ENCODE measurements at places on chromosomes 12 and 14.
A peak's percentile ranks its signal among the peaks of the same experiment; 100 is the strongest.

- no peak for DNase-seq
Measured at GRCh38 chr14:50931559-50931958, 12.7 kb downstream of the PYGL start.

GRCh38 chr12:85849344-85849743 lies 13.1 kb upstream of the RASSF9 start:
- no peak for DNase-seq

DNA sequence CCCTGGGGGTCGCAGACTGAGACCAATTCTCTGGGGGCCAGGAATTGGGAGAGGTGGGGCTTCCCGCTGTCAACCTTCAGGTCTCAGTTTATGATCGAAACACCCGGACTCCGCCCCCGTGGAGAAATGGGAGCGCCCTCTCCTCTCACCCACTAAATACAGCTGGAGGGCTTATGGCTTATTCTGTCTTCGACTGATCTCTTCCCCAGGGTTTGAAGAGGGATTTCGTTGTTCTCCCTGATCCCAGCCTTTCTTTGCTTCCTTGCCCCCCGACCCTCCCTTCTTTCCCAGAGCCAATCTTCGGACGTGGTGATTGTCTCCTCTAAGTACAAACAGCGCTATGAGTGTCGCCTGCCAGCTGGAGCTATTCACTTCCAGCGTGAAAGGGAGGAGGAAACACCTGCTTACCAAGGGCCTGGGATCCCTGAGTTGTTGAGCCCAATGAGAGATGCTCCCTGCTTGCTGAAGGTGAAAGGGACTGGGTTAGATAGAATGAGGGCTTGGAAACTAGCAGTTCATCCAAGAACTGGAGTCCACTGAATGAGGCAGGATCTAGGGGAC lies 607 bp downstream of the OS9 start:
- no peak for DNase-seq

- no peak for DNase-seq
Measured at GRCh38 chr12:38707648-38708047, 197.7 kb downstream of the CPNE8 start.

DNA sequence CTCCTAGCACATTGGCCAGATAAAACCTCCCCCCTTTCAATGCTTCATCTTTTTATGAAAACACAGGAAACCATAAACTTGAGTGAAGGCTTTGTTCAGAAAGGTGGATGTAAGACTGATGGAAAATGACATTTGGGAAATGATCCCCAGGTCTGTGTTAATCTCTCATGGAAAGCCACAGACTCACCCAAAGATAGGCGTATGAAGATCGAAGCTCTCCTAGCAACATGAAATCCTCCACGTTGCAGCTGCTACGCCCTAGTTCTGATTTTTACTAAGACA lies 63.4 kb upstream of the PTGR2 start:
- no peak for DNase-seq

DNA sequence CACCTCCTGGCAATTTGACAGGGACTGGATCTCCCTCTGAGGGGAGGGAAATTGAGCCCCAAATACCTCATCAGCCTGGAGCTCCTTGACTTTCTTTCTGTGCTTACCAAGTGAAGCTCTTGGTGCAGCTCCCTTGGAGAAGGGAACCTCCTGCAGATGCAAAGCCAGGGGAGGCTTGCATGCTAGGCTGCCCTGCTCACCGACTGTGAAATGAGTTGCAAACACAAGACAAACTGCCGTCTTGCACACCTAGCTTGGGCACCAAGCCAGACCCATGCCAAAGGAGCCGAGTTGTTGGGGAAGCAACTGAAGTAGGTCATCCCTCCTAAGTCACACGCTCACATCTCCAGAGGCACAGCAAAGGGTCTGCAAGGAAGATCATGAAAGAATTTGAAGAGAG lies 95.2 kb downstream of the GTF2A1 start:
- no peak for DNase-seq

DNA sequence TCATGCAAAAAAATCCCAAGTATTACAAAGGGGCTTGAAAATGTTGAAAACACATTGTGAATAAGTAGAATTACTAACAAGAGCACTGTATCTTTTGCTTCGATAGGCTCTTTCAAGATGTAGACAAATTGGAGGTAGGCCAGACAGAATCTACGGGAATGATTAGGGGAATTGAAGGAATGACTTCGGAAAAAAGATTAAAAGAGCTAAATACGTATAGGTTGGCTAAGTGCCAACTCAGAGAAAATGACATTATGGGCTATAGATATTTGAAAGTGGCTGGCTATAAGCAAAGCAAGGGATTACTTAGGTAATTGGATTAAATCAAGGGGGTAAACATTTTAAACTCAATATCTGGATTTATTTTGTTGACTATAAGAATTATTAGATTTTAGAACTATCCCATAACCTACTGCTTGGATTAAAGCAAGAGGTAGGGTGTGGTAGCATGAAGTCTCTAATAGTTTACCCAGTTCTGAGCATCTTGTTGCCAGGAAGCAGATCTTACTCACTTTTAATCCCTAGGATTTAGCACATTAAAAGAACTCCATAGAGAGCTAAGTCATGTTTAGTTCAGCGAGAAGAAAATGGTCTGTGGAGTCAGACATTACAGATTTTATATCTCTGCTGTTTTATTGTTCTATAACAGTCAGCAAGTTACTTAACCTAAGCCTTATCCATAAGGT lies 489.8 kb downstream of the DIO2 start:
- DNase-seq: no peak

DNA sequence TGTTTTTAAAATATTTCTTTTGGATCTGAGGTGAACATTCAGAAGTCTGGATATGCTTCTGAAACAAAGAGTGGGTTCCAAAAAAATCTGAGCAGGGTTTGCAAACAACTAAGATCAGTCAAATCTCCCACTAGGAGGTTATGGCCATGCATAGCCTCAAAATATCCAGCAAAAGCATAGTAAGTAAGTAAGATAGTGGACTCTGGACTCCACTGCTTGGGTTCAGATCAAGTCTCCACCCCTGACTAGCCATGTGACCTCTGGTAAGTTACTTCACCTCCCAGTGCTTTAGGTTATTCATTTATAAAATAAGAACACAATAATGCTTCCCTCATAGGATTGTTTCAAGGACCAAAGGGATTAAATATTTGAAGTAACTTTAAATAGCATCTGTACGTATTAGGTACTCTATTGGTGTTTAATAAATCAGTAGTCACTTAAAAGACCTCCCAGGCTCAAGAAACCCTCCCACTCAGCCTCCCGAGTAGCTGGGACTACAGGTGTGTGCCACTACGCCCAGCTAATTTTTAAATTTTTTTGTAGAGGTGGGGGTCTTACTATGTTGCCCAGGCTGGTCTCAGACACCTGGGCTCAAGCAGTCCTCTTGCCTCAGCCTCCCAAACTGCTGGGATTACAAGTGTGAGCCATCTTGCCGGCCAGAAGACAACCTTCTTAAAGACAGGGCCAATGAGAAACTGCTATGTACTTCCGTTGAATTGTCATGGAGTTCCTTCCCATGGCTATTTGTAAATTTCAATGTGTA lies 95.7 kb upstream of the SOX5 start:
- DNase-seq: no peak

- no peak for DNase-seq
Measured at GRCh38 chr14:100554082-100554677, 33.0 kb downstream of the BEGAIN start.

DNA sequence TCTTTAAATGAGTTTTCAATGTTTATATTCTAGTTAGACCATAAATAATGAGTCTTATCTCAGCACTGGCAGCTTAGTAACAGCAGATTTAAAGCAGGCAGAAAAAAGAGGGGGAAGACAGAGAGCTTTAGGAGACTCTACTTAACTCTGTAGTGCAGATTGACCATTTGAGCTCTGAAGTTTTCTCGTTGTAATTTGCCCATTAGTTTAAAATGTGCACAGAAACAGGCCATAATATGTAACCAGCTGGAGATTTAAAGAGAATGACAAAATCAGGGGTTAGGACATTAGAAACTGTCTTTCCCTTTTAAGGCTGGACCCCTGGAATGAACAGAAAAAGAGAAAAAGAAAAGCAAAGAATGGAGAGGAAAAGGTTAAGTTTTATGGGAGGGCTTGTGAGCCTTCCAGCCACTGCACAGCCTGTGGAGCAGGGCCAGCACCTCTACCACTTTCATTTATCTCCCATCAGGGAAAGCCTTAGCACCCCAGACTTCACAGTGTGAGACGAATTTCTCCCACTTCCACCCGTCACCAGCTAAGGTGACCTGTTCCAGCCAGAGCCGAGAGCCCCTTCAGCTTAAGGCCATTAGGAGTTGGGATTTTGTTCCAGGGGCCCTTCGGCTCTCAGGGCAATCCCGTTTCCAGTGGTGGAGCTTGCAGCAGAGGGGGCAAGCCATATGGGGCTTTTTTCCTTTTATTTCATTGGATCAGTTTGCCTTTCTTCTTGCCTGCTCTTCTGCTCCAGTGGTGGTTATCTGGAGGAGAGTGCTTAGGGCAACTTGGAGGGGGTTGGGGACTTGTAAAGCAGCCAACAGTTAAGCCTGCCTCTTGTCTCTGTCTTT lies 8.0 kb downstream of the IL22 start:
- no peak for DNase-seq

GRCh38 chr14:23588884-23589598 lies 10.5 kb upstream of the JPH4 start:
- DNase-seq: peak; percentile 80

DNA sequence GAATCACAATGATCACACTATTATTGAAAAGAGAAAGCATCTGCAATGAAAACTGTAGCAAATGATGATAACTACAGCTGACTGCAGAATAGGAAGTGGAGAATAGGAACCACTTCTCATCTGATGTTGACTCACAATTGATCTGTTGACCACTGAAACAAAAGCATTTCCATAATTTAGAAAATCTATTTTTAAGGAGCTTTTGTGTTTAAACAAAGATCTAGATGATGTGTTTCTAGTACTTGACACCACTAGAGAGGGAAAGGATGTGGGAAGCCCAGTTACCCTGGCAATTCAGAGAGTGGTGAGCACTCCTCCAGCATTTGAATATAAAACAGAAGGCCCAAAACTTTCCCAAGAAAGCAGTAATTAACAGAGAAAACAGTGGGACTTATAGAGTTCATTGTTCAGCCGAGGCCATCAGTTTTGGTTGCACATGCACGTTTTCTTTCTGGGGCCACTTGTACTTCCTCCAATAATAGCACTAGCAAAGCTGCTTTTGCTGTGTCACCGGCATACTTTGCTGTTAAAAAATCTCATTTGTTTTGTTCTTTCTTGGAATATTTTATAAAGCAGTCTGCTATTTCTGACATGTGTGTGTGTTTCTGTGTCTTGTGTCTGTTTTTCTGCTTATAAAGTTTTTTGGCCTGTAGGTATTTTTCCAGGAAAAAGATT lies 76.1 kb upstream of the HECTD1 start:
- DNase-seq: no peak

DNA sequence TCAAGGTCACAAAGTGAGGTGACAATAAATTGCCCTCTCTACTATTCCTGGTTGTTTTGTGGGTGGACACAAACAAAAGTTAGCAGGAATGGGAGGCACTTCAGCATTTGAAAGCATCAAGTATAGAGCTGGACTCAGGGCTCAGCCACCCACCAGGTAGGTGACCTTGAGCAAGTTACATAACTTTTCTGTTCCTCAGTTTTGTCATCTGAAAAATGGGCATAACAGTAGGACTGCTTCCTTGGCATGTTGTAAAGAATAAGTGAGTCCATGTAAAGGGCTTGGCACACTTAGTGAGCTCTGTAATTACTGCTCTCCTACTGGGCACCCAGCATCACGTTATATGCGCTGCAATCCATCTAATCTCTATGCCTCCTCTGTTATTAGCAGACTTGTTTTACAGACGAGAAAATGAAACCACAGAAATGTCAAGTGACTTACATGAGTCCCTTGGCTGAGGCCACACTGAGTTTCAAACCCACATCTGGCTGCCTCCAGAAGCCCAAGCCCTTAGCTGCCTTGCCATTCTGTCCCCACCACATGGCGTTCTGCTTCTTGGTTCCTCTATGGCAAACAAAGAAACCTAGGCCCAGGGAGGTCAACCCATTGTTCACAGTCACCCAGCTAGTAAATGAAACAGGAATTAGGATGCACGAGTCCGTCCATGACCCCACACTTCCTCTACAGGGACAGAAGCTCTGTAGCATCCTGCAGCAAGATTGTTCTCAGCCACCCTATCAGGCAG lies 63.2 kb upstream of the SLC24A4 start:
- DNase-seq: no peak

DNA sequence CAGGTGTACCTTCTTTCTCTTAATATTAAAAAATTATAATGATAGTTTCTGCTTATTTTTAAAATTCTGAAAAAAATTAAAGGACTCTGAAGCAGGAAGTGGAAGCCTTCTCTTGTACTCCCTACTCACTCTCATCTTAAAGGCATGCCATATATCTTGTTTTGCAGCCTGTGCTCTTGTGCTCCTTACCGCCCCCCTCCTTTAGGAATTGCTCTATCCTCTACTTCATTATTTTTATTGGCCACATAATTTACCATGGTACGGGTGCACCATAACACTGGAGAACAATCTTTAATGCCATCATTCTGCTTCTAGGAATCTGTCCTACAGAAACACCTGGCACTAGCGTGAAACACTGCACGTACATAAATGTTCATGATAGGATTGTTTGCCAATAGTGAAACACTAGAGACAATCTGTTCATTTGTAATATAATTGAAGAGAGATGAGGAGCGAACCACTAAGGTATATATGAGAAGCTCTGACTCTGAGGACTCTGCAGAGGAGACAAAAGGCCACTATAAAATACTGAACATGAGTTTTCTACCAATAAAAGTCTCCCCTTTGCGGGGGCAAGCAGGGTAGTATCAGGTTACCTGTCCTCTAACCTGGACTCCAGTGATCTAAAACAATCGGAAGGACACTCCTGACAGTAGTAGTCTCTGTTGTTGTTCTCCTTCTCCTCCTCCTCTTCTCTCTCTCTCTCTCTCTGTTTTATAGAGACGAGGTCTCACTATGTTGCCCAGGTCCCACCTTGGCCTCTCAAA lies 6.3 kb upstream of the NYNRIN start:
- no peak for DNase-seq

- no peak for DNase-seq
Measured at GRCh38 chr12:111407377-111408115, 1.8 kb downstream of the SH2B3 start.
